ENCODE measurements at places on chromosomes 7 and 10. TPM values are rescaled to one million over a fixed set of nuclear protein-coding genes. Genes with fewer than 3 reads are reported as not detected.

PNLIPRP3 gene
- 0.09 TPM for total RNA-seq

HOXA7 gene
- 1.6 TPM for total RNA-seq

ATP5F1C gene
- 202 TPM for total RNA-seq

PAPSS2 gene
- 147 TPM for total RNA-seq

SOSTDC1 gene
- not detected for total RNA-seq

IL6 gene
- 40.0 TPM for total RNA-seq

WNT16 gene
- total RNA-seq, result 0.14 TPM

BMPER gene
- 32.6 TPM for total RNA-seq

CELF2 gene
- total RNA-seq, result 4.0 TPM

LGI1 gene
- total RNA-seq, result 0.14 TPM

IFRD1 gene
- 69.7 TPM for total RNA-seq

MTERF1 gene
- total RNA-seq, result 5.8 TPM

CARD11 gene
- total RNA-seq, result 0.43 TPM

RPEL1 gene
- under 0.01 TPM for total RNA-seq

RINT1 gene
- 10.8 TPM for total RNA-seq

SLC39A12 gene
- not detected for total RNA-seq

STK31 gene
- total RNA-seq, result not detected

PEX1 gene
- total RNA-seq, result 22.0 TPM

WDFY4 gene
- total RNA-seq, result not detected

FAM25A gene
- not detected for total RNA-seq

PTPRN2 gene
- total RNA-seq, result 0.71 TPM

PTTG1IP2 gene
- total RNA-seq, result not detected

SAMD9 gene
- total RNA-seq, result 10.2 TPM

SLC26A4 gene
- total RNA-seq, result 0.65 TPM

HMX3 gene
- not detected for total RNA-seq

TRPV5 gene
- total RNA-seq, result not detected

THSD7A gene
- total RNA-seq, result 0.55 TPM

CPEB3 gene
- 0.55 TPM for total RNA-seq

CTNNA3 gene
- not detected for total RNA-seq

All from smooth muscle cell of bladder (primary cell).